ENCODE measurements at places on chromosomes 5 and 9. TPM values are rescaled to one million over a fixed set of nuclear protein-coding genes. Genes with fewer than 3 reads are reported as not detected.

GRCh38 chr5:142794537-142794936, 24.4 kb downstream of the ARHGAP26 start:
- DNase-seq = no peak

- no peak for DNase-seq
Observed at GRCh38 chr9:3018691-3019230, 174.9 kb upstream of the PUM3 start.

DNA sequence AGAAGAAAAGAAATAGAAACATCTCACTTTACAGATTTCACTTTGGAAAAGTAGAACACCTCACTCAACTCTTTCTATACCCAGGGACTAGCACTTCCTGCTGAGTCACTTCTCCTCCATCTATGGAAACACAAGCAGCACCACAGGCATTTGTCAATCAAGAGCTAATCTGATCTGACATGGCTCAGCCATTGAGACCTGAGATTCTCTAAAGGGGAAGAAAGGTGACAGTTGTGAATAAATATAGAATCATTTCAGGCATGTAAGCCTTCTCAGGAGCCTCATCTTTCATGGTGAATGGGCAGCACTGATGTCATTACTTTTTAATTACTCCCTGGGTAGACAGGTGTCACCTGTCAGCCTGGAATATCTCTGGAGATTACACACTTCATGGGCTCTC, 559.8 kb downstream of the HINT1 start:
- no peak for DNase-seq

GRCh38 chr9:126151031-126151685, 175.5 kb upstream of the MVB12B start:
- no peak for DNase-seq

DNA sequence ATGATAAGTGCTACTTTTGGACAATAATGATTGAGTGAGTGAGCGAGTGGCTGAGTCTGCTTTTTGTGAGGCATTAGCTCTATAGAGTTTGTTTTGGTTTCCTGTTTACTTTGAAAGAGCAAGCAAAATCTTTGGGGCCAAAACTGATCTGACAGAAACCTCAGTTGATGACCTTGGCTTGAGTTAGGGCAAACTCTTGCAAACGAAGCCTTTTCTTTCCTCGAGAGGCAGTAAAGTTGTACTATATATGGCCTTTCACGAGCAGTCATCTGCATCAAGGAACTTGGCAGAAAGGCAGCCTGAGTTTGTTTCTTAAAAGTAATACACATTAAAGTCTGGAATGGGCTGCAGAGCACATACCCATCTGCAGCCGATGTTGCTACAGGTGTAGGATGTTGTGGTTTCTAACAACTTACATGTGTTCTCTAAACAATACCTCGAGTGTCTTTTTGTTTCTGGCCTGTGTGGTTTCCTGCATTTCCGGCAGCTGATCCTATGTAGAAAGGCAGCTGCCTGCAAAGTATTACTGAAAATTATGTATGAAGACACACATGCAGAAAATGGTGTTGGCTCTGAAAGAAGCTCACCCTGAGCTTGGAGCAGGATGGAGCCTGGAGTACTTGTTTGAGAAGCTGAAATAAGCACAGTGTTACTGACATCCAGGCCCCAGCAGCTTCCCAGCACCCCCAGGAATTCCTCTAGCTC, 60.8 kb downstream of the FOXD1 start:
- no peak for DNase-seq

DNA sequence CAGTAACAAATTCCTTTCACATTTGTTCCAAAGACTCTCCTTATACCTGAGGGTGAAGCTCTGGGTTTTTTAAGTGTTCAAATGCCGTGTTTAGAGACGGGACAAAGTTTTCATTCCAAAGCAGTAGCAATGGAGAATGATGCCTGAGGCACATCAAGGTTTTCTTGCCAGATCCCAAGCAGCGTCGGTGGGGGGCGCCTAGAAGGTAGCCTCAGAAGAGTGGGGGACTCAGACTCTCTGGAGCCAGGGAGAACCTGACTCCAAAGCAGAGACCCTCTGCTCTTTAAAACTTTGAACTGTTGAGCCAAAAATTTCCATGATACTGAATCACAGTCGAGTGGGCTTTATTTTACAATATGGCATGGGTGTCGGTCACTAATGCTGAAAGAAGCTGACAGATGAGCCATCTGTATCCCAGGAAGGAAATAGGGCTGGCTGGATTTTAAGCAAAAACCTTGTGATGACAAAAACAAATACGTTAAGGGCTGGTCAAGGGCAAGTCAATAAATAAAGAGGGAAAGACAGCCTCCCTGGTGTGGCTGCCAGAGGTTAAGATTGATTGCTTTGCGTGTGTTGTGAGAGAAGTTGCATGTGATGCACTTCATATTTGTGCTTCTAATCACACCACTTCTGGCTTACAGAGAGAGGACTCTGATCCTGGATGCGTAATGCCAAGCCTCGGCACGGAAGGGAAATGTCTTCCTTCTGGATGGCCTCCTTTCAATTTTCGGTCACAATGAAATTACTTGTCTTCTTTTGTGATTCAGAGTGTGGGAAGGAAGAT, 161.1 kb upstream of the EFNA5 start:
- no peak for DNase-seq

DNA sequence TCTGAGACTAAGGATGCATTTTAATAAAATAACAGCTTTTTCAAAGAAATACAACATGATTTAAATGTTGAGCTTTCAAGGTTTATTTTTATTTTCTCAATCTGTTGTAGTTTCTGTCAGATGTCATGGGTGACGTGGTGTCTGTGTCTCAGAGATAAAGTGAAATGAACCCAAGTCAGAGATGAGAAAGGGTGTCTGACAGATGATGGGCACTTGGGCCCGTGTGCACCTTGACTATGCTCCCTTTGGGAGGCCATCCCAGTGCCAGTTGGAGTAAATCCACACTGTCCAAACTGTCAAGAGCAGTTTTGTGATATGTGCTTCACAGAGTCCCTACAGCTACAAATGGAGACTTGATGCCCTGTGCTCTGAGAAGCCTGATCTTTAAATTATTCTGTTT, 536.9 kb upstream of the FAM174A start:
- DNase-seq = no peak

GRCh38 chr5:179269781-179270543, 75.3 kb downstream of the ADAMTS2 start:
- DNase-seq = no peak

GRCh38 chr5:68180121-68181038, 35.2 kb upstream of the PIK3R1 start:
- DNase-seq = no peak

DNA sequence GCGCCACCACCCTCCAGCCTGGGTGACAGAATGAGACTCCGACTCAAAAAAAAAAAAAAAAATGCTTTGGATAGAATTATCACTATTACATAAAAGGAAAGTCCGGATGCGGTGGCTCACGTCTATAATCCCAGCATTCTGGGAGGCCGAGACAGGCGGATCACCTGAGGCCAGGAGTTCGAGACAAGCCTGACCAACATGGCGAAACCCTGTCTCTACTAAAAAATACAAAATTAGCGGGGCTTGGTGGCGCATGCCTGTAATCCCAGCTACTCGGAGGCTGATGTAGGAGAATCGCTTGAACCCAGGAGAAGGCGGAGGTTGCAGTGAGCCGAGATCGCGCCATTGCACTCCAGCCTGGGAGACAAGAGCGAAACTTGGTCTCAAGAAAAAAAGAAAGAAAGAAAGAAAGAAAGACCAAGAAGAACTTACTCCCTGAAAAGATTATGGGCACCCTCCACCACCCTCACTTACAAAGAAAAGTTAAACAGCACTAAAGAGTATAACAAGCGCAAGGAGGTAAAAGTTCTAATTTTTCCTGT, 17.8 kb downstream of the CDKN2A start:
- no peak for DNase-seq

Gene PNPLA7
- total RNA-seq = 10.5 TPM
